ENCODE measurements at places on chromosomes 6 and 20.

- no peak for DNase-seq
Measured at GRCh38 chr6:121510568-121511177, 75.2 kb downstream of the GJA1 start.

DNA sequence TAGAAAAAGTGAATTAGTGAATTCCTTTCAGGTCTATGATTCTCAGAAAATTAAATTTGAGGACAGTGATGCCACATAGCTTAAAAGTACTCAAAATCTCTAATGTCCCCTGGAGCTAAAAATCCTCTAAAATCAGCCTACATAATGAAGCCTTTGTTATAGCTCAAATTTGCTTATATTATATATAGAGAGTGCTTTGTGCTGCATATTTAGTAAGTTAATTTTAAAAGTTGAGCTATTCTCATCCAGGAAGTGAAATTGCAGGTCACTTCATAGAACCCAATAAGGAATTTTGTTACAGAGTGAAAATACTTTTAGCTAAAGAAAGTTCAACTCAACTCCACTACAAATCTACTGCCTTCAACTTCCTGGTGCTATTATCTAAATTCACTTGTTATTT lies 507.5 kb upstream of the MAP3K7 start:
- DNase-seq: no peak

GRCh38 chr6:69878795-69879194 lies 12.4 kb downstream of the COL19A1 start:
- DNase-seq: no peak

DNA sequence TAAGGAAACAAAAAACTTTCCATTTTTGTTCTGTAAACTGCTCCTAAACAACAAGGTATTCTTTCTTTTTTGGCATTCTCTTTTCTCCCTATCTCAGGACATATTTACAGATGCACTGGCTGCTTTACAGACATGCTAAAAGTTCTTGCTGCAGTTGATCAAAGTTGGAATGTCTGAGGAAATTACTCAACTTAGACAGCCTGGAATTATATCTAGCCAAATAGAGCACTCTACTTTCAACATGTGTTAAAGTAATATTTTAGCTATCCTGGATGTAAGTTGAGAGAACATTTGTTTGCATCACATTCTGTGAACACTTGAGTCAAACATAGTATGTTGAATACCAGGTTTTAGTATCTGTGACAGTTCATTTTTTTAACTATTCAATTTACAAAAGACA lies 24.8 kb downstream of the TASP1 start:
- no peak for DNase-seq

GRCh38 chr6:29974901-29975560 lies 32.7 kb downstream of the HLA-A start:
- no peak for DNase-seq
